Amygdala (tissue), 56 donors: ENCODE measurements at places on chromosomes 5 and 9.

DNA sequence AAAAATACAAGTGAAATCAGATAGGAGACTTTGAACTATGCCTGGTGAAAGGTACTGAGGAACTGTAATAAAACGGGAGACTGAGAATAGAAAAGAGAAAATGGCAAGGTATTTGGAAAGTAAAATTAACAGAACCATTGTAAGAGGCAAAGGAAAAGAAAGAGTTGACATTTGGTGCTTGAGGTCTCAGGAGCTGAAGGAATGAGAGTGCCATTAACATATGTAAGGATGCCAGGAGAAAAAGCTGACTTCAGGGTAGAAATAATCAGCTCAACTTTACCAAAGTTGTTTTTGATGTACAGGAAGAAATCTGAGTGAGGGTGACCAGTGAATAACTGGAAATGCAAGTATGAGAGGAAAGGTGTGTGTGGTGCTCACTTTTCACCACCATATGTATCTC lies 69.4 kb downstream of the TMEM167A start:
- DNase-seq = no peak

DNA sequence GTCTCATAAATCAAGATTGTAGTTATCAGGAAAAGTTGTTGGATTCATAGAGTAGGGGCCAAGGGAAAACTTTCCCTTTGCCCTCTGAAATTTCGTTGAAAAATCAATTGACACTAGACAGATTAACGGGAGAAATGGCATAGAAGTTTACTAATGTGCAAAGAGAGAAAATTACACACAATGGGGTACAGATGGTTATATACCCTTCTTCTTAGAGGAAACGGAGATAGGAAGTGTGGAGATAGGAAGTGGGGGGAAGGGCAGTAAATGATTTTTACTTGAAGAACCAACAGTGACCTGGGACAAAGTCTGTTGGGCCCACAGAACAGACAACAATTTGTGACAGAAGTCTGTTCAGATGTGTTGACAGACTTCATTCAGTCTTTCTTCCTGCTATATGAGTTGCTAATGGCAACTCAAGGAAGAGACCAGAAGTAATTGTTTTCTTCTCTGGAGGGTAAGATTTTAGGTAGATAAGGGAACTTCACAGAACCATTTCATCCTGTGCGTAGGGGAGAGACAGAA lies 177.9 kb downstream of the C9orf152 start:
- DNase-seq = no peak

DNA sequence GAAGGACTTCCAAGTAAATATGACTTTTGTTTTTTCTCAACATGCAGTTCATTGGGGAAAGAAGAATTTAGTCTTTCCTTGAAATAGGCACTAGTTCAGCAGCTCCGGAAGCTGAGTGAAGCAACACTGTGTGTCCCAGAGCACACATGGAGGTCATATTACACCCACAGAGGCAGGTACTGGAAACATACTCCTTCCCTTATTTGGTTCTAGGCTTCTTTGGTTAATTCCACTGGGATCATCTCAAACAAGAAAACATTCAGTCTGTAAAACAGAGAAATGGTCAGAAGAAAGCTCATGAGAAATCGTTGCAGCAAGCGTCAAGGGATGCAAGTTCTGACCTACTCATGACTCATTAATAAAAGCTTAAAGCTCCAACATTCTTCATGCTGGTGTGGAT lies 175.1 kb upstream of the PCSK5 start:
- no peak for DNase-seq

- DNase-seq = no peak
Measured at GRCh38 chr5:72543365-72543764, 36.2 kb upstream of the ZNF366 start.

GRCh38 chr9:76818271-76818670 lies 54.0 kb downstream of the PCA3 start:
- no peak for DNase-seq

DNA sequence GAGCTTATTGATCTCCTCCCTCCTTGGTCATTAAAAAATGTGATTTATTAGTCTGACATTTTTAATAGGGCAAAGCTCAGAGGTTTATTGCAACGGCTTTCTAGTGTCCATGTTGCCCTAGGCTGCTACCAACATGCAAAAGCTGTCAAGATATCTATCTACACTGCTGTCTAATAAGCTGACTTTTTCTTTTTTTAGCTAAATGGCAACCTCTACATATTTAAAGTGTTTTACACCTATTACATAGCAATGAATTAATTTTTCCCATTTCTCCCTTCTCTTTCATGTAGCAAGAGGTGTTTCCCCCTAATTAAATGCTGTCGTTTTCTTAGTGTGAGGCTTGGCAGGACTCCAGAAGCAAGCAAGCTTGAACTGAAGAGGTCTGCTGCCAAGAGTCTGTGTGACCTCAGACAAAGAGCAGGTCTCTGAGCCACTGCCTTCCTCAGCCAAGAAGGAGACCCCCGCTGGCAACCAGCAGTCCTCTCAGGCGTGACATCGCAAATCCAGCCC lies 79.4 kb downstream of the GAS1 start:
- no peak for DNase-seq

GRCh38 chr9:111284703-111285102 lies 45.3 kb downstream of the OR2K2 start:
- DNase-seq = no peak

GRCh38 chr9:136847826-136848392 lies 1.3 kb upstream of the PHPT1 start:
- DNase-seq = no peak

DNA sequence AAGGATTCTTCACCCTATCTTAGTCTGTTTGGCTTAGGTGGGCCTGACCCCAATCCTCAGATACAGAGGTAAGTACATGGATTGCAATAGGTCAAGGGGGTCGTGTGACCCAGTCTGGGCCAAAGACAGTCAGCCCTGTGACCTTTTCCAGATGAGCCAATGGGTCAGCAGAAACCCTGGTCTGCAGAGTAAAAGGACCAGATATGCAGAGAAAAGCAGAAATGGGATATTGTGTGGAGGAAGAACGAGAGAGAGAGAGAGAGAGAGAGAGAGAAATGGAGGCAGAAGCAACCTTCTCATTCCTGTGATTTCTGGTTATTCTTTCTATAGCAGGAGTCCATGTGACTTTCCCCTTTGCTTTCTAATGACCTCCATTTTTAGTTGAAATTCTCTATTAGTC lies 40.4 kb upstream of the CRB2 start:
- DNase-seq = no peak

GRCh38 chr5:78964889-78965288 lies 20.2 kb downstream of the ARSB start:
- no peak for DNase-seq

DNA sequence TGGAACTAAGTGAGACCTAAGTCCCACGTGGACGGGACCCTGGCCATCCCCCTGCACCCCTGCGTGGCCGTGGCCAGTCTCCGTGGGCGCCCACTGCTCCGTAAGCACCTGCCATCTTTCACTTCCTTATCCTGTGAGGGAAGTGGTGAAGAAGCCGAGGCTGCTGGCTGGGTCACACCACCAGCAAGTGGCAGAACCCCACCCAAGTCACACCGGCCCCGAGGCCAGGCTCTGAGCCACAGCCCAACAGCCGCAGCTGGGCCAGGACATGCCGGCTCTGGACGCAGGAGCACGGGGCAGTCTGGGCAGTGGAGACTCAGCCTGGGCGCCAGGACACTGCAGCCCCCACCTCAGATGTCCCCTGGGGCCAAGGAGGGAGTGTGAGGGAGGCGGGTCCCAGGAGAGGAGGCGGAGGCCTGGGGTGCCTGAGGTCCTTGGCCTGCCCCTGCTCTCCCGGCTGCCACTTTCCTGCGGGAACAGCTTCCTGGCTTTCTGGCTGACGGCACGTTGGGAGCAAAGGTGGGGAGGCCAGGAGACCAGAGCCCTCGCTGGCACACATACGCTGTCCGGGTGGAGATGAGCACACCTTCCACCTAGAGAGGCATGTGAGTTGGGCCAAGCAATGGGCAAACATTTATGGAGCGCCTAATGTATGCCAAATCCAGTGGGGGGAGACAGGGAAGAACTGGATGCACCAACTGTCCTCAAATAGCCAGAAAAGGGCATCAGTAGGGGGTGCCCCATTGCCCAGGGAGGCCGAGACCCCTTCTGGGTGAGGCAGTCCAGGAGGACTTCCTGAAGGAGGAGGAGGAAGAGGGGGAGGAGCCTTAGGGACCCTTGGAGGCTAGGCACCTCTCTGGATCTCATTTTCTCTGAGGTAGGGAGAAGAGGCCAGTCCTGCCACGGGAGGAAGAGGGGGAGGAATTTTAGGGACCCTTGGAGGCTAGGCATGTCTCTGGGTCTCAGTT lies 43.9 kb upstream of the EGFL7 start:
- DNase-seq = no peak

DNA sequence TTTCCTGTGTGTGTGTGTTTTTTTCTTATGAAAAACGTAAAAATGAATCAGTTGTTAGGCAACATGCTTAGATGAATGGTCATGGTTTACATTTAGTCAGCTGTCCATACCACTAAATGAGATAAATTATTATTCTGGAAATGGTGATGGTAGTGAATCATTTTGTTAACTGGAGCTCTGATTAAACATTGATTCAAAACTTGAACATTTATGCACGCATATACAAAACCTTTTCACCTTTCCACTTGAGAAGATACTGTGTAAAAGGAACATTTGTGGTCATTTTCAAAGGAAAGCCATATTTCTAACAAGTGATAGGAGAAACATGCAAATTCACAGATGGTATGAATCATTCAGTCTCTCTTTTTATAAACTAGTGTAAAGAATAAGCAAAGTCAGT lies 162.0 kb downstream of the SLC25A46 start:
- DNase-seq = no peak

DNA sequence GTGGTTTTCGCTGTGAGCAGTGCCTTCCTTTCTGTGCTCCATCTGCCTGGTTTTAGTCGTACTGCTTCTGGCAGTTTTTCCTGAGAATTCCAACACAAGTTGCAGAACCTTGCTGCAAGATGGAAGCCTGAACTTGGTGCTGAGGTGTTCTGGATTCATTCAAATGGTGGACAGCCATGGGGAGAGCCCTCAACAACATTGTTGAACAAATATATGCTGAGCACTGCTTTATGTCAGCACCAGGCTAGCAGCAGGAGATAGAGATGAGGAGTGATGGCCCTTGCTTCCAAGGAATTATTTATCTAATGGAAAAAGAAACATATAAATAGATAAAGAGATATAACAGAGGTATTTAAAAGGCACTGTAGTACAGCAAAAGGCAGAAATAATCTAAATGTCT lies 7.3 kb upstream of the RPS6 start:
- DNase-seq = no peak

DNA sequence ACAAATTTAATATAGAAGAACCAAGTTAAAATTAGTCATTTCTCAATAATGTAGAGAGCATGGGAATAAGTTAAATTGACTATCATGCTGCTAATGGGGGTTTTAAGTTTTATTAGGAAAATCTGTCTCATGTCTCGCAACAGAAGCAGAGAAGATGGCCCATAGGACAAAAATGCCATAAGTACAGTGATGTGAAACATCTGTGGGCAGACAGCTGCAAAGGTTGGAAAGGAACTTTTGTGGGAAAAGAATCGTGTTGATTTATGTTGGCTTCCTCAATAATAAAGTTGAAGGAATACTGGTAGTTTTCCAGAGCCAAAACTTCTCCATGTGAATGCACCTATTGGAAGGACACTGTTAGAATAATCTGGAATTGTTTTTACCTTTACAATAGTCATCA lies 44.8 kb downstream of the VCAN start:
- DNase-seq = no peak

DNA sequence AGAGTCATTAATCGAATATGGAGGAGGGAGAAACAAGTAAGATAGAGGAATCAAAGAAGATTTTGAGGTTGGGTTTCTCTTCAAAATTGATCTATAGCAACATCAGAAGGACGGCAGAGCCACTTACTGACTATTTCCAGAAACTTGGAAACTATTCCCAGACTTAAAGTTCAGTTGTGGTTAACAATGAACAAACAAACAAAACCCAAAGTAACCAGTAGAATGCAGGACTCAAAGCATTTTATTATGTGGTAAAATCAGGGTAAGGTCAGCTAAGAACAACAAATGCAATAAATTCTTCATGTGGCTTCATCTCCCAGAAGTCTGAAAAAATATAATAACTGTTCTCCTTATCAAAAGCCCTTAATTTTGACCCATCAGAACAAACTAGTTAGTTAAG lies 54.9 kb upstream of the OSMR start:
- no peak for DNase-seq

DNA sequence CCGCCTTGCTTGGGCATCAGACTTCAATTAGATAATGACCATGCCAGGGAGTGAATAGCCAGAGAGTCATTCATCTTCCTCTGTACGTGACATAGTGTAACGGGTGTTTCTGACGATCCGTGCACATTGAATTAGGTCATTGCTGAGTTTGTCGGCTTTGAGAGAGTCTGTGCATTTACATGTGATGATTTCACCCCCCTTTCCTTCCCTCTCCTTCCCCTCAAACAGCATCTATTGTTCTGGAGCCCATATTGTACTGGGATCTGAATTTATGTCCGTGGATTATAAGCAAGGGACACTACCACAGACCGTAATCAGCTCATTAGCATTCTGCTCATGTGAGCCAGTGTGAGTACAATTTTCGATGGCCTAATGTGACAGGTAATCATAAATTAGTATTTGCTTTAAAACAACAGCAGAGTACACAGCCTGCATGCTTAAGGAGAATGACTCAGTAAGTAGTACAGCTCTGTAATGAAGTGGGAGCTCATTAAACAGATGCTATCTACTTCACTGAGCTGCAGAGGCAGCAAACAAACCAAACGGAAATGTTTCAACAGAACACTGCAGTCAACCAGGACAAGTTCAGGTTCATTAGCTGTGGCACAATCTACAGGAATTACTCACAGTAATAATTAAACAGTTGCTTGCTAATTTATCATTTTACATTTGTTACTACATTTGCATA lies 302.1 kb downstream of the CSNK1G3 start:
- no peak for DNase-seq

GRCh38 chr5:153632748-153633290 lies 142.3 kb downstream of the GRIA1 start:
- DNase-seq = no peak

DNA sequence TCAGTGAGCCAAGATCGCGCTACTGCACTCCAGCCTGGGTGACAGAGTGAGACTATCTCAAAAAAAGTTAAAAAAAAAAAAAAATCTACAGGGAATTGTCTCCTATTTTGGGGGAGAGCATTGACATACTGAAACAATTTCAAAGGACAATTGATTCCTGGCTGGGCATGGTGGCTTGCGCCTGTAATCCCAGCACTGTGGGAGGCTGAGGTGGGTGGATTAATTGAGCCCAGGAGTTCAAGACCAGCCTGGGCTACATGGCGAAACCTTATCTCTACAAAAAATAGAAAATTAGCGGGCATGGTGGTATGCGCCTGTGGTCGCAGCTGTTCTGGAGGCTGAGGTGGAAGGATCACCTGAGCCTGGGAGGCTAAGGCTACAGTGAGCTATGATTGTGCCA lies 30.6 kb downstream of the GPR107 start:
- DNase-seq = no peak

DNA sequence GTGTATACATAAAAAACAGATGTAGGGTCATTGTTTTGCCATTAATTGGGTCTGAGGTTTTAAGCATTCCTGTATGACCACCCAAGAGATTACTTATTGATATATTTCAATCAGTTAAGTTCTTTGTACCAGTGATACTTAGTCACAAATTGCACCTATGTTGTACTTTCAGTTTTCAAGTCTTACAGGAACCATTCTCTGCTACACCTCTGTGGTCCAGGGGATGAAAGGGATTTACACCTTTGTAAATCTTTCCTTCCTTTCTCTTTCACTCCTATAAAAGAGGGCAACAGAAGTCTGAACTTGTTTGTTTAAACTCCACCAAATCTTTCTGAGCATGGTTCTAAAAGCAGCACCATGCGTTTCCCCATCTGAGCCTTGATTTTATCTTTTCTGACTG lies 86.1 kb downstream of the DEPDC1B start:
- no peak for DNase-seq
